ENCODE measurements at places on chromosomes 11 and 22.

DNA sequence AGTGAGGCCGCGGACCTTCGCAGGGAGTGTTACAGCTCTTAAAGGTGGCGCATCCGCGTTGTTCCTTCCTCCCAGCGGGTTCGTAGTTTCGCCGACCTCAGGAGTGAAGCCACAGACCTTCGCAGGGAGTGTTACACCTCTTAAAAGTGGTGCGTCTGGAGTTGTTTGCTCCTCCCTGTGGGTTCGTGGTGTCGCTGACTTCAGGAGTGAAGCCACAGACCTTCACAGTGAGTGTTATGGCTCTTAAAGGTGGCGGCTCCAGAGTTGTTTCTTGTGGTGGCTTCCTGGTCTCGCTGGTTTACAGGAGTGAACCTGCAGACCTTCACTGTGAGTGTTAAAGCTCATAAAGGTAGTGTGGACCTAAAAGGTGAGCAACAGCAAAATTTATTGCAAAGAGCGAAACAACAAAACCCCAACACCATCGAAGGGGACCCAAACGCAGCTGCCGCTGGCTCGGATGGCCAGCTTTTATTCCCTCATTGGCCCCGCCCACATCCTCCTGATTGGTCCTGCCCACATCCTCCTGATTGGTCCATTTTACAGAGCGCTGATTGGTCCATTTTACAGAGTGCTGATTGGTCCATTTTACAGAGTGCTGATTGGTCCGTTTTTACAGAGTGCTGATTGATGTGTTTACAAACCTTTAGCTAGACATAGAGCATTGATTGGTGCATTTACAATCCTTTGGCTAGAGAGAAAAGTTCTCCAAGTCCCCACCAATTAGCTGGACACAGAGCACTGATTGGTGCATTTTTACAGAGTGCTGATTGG, 1.2 kb upstream of the TMEM45B start:
- DNase-seq: no peak

GRCh38 chr11:65782816-65783228, 2.0 kb upstream of the AP5B1 start:
- DNase-seq: no peak

- DNase-seq: no peak
Observed at GRCh38 chr11:19398772-19399527, 158.2 kb upstream of the E2F8 start.

- no peak for DNase-seq
Observed at GRCh38 chr11:20007386-20007785, 152.9 kb downstream of the DBX1 start.

GRCh38 chr22:20438427-20438677, 727 bp upstream of the SCARF2 start:
- DNase-seq: no peak

DNA sequence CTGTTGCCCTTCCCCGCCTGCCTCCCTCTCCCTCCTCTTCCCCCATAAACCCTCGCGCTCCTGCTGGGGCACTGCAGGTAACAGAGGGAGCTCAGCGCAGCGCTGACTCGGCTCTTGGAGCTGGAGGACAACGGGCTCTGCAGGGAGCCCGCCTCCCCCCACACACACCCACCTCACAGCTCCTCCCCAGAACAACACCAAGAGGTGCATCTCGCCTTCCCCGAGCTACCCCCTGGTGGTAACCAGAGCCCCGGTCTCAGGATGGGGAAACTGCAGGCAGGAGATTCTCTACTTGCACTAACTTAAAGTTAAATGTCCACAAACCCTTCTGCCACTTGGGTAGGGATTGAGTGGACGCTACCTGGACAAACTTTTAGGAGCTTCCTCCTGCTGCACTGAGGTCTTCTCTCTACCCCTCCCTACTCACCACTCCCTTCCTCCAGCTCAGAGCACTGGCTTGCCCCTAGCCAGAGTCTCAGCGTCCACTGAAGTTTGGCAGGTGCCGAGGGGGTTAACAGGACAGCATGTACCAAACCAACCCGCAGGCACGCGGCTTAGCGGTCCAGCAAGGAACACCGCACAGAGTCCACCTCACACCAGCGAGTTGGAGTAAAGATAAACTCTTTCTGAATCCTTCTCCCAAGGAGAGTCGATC, 4.0 kb upstream of the SCN4B start:
- no peak for DNase-seq

DNA sequence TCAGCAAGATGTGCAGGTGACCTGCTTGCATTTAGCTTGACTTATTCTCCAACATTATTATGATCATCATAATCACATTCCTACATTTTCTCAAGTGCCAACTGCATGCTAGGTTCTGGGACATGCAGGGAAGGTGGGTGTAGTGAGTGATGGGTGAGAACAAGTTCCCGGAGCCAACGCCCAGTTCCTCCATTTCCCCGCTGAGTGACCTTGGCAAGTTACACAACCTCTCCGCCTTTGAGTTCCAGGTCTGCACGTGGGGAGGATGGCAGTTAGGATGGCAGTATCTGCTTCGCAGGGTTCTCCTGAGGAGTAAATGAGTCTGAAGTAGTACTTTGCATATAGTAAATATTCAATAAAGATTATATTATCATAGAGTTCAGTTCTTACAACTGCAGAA, 140.3 kb downstream of the GRIK4 start:
- DNase-seq: no peak

DNA sequence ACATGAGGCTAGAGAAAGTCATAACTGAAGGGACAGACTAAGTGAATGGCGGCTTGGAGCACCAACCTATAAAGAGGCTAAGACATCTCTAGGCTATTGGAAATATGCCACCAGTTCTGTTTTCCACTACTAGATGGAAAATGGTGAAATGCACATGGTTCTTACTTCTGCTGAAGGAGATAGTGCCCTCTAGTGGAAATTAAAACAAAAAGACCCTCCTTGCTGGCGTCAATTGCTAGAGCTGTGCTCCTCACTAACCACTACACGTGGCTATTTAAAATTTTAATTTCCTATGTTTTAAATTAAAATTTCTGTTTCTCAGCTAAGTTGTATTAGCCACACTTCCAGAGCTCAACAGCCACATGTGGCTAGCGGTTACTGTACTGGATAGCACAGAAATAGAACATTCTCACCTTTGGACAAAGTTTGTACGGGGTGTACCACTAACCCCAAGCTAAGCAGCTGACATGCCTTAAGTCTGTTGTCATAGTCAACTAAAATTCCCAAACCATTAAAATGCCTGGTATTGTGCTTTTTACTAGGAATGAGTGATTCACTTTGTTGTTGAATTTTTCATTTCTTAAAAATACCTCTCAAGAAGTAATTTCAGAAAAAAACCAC, 34.1 kb upstream of the CALCA start:
- DNase-seq: peak; percentile 35

DNA sequence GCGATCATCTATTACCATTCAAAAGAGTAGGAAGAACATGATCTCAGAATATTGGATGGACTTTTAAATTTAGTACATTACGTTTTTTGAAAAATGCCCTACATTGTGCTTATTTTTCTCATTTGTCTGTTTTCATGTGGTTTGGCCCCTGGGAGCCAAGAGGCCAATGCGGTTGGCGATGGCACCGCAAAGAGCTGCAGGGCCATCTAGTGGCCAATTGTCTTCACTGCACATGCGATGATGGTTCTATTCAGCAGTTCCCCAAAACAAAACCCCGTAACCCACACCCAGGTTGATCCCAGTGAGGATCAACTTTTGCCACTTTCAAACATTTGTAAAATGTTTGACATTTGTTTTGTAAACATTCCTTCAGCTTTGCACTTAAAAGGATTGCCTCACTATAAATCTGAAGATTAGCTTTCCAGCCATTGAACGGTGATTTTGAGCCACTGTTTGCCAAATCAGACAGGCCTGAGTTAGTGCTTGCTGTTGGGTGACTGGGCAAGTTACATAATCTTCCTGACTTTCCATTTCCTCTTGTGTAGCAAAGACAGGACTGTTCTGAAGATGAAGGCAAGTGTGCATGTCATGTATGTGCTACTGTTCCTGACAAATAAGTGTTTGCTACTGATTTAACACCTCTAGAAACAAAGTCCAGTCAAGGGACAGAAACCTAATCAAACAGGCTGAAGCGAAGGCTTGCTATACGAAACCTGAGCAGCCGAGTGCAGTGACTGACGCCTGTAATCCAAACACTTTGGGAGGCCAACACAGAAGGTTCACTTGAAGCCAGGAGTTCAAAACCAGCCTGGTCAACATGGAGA, 29.2 kb upstream of the XBP1 start:
- DNase-seq: peak; percentile 96

GRCh38 chr11:70577948-70578347, 179.6 kb downstream of the CTTN start:
- no peak for DNase-seq

DNA sequence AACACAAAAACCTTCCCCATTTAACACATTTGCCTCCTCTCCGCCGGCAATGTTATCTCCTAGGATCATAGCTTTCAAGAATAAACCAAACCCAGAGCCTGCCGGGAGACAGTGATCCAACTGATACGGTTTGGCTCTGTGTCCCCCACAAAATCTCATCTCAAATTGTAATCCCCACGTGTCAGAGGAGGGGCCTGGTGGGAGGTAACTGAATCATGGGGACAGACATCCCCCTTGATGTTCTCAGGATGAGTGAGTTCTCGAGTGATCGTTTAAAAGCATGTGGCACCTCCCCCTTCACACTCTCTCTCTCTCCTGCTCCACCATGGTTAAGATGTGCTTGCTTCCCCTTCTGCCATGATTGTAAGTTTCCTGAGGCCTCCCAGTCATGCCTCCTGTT, 33.3 kb downstream of the RBFOX2 start:
- no peak for DNase-seq

- no peak for DNase-seq
Observed at GRCh38 chr22:30561402-30562189, 12.9 kb downstream of the GAL3ST1 start.

DNA sequence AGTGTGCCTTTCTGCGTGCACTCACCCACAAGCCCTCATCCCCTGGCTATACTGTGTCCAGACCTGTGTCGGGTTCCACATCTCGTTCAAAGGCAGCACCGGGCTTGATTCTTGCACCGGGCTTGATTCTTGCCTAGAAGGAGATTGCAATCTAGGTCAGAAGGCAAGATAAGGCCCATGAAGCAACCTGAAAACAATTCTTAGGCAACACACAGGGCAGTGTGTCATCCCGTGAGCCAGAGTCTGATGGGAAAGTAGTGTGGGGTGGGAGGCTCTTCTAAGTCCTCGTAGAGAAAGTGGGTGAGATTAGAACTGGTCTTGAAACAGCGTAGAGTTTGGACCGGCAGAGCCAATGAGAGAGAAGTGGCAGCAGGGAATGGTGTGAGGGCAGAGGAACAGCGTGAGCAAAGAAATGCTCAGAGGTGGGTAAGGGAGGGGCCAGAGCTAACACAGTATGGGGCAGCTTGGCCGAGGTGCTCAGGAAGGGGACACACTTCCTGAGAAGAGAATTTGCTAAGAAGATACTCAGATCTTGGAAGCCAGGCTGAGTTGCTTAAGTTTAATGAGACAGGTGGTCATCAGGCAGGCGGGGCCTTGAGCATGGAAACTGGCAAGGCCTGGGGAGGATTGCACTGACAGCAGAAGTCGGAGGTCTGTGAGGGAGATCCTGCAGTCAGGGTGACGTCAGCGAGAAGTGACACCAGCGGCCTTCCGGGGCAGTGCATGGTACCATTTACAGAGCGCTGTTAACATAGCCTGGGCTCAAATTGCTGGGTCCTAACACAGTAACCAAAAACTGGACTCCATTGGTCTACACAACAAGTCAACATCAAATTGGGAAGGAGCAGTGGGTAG, 40.7 kb upstream of the DKK3 start:
- peak; percentile 22 for DNase-seq

GRCh38 chr11:58316142-58316541, 42.7 kb downstream of the OR5B17 start:
- DNase-seq: no peak

DNA sequence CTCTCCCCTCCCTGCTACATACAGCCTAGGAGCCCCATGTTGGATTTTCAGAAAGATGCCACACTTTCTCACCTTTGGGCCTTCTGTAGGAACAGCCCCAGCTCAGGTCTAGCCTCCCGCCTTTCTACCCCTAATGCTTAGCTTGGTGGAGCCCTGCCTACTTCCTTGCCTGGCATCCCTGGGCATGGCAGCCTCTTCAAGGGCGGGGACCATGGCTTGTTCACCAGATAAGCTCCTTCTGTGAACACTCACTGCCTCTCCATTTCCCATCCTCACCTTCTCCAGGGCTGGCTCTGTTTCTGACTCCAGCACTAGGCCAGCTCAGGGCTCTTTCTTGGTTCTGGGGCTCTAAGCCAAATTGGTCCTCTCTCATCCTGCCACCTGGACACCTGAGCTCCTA, 1.4 kb downstream of the SEPTIN3 start:
- no peak for DNase-seq

DNA sequence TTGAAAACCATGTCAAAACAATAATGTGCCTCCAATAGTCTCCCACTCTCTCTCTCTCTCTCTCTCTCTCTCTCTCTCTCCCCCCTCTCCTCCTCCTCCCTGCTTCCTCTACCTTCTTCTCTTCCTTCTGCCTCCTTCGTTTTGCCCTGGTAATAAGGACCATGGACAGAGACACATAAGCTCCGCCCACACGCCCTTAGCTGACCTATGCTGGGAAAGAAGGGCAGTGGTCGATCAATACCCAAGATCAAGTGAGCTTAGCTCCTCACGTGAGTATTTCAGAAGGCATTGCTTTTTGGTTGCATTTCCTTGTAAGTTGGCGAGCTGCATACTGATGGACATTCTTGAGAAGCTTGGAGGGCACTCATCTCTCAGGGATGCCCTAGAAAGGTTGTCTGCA, 194.8 kb downstream of the MIAT start:
- DNase-seq: no peak

GRCh38 chr11:31500560-31500959, 8.9 kb downstream of the IMMP1L start:
- no peak for DNase-seq

DNA sequence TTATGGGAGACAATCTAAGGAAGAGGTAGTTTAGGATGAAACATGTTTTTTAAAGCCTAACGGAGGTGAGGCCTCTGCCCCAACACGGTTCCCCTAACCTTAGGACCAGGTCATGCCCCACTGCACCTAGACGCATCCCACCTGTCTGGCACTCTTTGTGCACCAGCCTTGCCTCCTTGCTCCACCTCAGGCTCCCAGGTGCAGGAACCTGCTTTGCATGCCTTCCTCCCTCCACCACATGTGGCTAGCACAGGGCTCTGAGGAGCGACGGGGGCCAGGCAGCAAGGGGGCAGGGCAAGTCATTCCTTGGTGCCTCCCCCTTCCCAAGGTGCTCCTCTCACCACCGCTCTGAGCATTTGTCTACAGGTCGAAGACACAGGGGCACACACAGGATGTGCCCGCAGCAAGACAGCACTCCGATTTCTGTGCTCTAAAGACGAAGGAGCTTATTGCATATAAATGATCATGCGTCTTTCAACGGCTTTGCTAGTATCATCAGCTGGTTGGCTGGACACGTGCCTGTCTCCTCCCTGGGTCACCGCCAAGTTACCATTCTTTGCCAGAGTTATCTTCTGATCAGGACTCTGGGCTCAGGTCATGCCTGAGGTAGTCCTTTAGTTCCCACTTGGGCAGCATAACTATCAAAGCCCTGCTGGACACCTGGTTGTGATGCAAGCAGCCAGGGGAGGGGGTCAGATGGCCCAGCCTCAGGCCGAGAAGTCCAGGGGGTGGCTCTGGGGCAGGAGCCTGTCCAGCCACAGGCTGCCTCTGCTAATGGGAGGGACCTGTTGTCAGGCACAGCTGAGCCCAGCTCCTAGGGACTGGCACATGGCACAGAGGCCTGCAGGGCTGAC, 172.0 kb upstream of the NTM start:
- DNase-seq: no peak

GRCh38 chr11:12449961-12450715, 72.8 kb downstream of the PARVA start:
- DNase-seq: no peak

- DNase-seq: no peak
Observed at GRCh38 chr11:36565031-36565610, 2.7 kb upstream of the RAG1 start.

- DNase-seq: no peak
Observed at GRCh38 chr11:68989936-68990606, 9.3 kb upstream of the MRGPRD start.
